ENCODE measurements at places on chromosomes 13 and 19.

- DNase-seq: no peak
Measured at GRCh38 chr13:42905579-42905978, 86.5 kb downstream of the EPSTI1 start.

DNA sequence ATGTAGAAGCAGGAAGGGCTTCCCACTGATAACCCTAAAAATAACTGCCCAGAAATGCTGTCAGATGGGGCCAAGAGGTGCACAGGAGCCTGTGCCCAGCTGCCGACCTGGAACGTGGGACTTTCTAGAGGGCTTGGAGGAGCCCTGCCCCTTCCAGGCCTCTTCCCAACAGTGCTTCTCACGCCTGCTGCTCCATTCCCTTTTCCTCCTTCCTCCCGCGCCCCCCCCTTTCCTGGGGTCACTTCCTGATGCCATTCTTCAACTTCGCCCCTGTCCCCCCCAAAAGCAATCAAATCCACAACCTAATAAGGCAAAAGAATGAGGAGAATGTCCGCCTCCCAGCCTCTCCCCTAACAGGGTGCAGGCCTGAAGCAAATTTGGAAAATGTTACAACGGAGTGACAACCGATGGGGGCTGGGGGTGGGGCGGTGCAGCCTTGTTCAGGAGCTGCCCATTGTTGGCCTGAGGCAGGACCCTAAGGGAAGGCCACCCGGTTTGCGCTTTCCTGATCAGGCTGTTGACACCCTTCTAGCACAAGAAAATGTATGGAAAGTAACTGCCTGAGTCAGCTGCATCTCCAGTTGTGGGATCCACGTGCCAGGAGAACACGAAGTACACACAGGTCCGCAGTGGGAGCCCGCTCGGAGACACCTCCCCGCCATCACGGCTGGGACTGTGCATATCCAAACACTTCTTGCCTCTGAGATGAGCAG is 18.7 kb downstream of the ACTN4 start:
- DNase-seq: no peak

DNA sequence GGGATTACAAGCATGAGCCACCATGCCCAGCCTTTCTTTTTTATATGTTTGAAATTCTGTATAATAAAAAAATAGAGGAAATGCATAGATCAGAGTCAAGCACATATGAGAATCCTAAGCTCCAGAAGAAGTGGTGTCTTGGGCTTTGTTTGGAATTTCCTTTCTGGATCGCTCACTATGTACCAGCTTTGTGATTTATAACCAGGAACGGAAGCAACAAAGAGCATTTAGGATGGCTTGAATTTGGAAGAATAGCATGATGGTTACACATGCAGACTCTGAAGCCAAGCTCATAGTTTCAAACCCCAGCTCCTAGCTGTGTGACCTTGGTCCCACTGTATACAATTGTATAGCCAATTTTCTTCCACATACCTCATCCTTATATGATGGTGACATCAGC is 28.0 kb upstream of the SLC15A1 start:
- no peak for DNase-seq

- no peak for DNase-seq
Measured at GRCh38 chr19:1799695-1800342, 12.3 kb downstream of the ATP8B3 start.

DNA sequence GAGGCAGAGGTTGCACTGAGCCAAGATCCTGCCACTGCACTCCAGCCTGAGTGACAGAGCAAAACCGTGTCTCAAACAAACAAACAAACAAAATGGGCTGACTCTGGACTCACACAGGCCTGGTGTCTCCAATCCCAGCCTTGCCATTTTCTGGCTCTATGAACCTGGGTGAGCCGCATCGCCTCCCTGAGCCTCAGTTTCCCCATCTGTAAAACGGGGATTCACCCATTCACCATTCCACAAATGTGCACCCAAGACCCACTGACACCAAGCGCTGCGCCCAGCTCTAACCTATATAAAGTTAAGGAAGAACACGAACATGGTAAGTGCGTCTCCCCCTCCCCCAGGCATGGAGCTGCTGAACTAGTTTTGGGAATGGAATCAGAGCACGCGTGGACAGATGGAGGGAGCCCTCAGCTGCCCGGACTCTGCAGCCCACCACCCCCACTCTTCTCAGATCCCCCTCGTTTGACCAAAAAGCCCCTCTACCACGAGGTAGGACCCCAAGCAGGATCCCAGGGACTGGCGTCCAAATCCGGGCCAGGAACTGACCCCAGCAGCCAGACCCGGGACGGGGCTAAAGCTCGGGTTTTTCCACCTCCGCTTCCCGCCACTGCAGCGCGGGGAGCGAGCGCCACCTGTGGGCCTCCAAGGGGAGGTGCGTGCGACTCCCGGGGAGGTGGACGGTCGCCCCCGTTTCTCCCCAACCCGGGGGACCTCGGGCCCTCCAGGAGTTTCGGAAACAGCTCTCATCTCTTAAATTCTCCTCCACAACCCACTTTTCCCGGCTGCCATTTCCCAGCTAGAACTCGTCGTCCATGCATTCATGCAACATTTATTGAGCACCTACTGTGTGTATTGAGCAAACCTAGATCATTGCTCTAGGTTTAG is 33.0 kb upstream of the ADGRE5 start:
- DNase-seq: no peak

- no peak for DNase-seq
Measured at GRCh38 chr19:4374498-4375163, 25.7 kb downstream of the SH3GL1 start.

GRCh38 chr19:1407528-1408299 is at the start of gene DAZAP1:
Gene DAZAP1 (plus strand): TSS chr19:1407586. CDS start chr19:1407774, 188 bp downstream.
- DNase-seq: no peak

GRCh38 chr13:113550453-113550852 is 34.1 kb upstream of the TFDP1 start:
- DNase-seq: peak; percentile 42

- DNase-seq: no peak
Measured at GRCh38 chr13:78133511-78133910, 214.9 kb upstream of the EDNRB start.

DNA sequence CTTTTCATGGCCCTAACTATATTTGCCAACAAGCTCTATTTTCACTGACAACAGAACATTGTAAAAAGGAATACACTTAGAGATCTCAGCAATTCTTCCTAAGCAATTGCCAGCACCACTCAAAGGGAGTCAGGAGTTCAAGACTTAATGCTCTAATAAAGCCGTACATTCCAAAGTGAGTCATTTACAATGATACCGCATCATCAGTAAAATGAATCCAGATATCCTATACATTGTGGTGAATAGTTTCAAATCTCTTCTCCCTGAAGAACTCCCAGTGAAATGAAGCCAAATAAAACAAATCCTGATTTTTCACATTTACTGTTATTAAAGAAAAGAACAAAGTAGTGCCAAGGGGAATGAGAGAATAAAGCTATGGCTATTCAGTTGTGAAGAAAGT is 2898.7 kb upstream of the PCDH20 start:
- no peak for DNase-seq

GRCh38 chr19:13050274-13050673 is 52.4 kb downstream of the LYL1 start:
- DNase-seq: no peak

DNA sequence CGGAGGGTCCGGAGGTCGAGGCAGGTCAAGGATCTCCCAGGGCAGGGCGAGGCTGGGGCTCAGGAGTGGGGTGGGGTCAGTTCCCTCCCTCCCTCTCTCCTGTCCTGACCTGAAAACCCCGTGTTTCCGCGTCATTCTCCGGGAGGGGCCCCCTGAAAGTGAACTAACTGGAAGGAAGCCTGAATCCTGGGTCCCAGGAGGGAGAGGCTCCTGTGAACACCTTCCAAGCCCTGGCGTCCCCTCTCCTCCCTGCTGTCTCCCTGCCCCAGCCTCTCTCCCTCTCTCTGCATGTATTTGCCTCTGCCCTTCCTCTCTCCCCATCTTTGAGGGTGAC is 741 bp upstream of the CADM4 start:
- no peak for DNase-seq

DNA sequence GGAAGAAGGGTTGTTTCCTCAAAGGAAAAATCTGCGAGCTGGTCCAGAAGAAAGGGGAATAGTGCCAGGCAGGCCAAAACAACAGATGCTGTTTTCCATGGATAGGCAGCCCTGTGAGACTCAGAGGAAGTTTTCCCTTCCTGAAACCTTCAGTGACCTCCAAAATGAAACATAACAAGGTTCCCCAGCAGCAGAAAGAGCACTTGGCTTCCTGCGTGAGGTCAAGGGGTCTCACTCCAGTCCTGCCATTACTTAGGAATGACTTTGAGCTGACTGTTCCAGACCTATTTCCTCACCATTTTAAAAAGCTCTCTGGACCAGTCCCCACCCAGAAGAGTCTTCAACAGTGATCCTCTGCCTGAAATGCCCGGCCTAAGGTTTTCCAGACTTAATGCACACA is 104.6 kb upstream of the IPO5 start:
- DNase-seq: no peak

DNA sequence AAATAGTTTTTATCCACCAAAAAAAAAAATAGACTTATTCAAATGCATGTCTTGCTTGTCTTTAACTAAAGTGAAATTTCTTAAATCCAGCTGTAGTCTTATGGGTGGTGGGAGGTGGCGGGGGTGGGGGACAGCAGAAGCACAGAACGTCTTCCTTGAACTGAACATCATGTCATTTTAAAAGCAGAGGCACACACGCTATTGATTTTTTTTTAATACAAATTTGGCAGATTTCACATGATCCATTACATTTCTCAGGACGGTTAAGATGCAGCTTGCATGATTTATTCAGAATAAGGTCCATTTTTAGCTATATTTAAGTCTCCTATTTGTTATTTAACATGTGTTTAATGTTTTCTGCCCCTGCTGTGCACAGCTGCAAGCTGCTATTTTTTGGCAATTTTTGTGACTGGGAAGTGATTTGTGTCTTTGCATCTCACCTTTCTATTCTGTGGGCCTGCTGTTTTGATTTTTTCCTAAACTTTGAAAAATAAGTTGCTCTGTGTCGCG is 274.0 kb downstream of the TSHZ3 start:
- DNase-seq: no peak

DNA sequence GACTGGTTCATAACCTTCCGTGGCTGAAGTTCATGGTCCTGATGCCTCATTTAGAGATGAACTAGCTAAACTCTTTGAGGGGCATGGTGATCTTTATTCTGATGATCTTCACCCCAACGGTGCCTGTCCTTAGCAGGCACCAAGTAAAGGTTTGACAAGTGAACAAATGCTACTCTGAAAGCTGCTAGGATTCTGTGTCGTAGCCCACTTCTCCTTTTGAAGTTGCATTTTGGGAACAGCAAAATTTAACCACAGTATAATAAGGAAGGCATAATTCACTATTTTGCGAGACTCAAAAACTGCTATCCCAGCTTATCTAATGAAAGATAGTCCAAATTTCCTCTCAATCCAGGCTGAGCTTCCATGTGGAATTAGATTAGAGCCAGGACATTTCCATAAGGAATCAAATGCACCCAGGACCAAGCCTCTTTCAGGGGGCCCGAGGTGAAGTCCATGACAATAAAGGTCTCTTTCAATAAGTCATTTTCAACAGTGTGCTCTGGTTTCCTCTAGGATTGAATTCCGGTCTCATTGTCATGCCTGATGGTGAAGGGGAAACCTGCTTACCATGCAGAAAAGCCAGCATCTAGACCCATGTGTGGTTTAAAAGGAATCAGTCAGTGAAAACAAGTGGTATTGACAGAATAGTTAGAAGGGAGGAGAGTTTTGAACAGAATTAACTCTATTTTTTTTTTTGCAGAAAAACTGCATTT is 23.1 kb downstream of the SIAH3 start:
- DNase-seq: no peak

- DNase-seq: no peak
Measured at GRCh38 chr19:12766051-12766521, 9.3 kb downstream of the HOOK2 start.

GRCh38 chr13:82323101-82323500 is 1559.2 kb downstream of the SLITRK1 start:
- DNase-seq: no peak

- no peak for DNase-seq
Measured at GRCh38 chr13:44692173-44692713, 116.1 kb upstream of the TSC22D1 start.

DNA sequence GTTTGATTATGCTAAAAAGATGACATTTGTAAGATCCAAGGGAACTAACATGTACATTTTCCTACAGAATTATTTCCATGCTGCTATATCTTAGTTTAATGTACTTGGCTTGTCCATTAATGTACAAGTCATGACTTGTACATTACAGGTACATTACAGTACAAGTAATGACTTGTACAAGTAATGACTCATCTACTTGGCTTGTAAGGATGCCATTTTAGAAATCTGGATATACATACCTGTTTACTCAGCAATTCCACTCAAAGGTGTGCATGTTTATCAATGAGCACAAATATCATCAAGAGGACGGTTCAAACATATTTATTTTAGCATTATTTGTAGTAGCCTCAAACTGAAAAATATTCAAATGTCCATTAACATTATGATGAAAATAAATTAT is 87.0 kb upstream of the TRPC4 start:
- no peak for DNase-seq

DNA sequence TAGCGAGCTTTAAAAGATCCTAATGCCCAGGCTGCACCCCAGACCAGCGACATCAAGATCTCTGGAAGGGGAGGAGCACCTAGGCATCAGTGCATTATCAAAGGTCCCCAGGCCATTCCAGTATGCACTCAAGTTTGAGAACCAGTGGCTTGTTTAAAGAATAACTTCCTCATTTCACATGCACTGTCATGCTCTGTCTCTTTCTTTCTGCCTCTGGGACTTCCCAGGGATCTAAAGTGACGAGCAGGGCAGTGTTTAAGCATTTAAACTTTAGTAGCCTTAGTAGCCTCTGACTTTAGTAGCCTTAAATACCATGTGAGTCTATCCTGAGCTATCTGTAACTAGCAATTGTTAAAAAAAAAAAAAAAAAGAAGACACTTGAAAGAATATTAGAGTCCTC is 8.9 kb upstream of the FARP1 start:
- DNase-seq: no peak

DNA sequence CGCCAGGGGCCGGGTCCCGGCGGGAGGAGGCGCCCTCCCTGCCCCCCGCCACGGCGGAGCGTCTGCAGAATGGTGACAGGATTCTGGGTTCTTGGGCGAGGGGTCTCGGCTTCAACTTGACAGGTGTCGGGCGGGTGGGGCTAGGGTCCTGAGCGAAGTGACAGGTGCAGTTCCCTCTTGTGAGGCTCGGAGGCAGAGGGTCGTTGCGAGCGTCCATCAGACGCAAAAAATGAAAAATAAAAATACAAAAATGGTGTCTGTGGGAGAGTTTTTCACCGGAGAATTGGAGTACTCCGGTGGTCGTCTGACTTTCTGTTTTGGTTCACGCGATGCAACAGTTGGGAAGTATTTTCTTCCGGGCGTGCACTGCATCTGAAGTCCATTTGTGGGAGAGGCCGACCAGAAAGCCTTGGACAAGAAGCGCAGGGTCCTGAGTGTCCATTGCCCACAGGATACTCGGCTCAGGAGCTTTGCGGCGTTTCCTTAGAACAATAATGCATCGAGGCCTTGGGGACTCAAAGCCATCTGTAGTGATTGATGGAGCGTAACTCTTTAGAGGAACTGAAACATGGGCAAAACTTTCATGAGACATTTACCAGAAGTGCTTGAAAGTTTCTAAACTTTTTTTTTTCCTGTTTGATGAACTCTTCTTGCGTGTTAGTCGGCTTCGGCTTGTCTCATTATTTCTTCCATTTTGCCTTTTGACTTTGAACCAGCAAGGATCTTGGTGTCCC is 759 bp downstream of the RB1 start:
- DNase-seq: peak; percentile 0

GRCh38 chr13:44196196-44196751 is 177.3 kb upstream of the SERP2 start:
- no peak for DNase-seq

Data from NCI-H510A treated with DMSO at 0.1 percent for 48 hours (cell line).